ENCODE measurements at places on chromosomes 11 and 22.

GRCh38 chr22:46547883-46548244, 10.4 kb upstream of the CELSR1 start:
- DNase-seq: no peak

- DNase-seq: no peak
Measured at GRCh38 chr11:93623179-93623578, 38.3 kb upstream of the CEP295 start.

DNA sequence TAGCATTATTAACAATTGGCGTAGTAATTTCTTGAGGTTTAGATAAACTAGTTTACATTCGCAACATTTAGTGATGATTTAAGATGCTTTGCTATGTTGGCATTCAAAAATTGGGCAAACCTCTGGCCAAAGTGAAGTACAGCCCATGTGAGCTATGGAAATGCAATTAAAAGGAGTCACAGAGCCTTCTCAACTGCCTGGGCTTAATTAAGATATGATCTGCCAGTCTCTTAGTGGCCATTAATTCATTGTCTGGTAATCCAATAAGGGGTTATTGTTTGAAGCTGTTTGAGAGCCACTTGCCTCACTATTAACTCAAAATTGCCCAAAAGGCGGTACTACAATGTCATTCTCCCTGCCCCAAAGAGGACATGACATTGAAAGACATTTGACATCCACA, 608.9 kb downstream of the NTM start:
- no peak for DNase-seq

DNA sequence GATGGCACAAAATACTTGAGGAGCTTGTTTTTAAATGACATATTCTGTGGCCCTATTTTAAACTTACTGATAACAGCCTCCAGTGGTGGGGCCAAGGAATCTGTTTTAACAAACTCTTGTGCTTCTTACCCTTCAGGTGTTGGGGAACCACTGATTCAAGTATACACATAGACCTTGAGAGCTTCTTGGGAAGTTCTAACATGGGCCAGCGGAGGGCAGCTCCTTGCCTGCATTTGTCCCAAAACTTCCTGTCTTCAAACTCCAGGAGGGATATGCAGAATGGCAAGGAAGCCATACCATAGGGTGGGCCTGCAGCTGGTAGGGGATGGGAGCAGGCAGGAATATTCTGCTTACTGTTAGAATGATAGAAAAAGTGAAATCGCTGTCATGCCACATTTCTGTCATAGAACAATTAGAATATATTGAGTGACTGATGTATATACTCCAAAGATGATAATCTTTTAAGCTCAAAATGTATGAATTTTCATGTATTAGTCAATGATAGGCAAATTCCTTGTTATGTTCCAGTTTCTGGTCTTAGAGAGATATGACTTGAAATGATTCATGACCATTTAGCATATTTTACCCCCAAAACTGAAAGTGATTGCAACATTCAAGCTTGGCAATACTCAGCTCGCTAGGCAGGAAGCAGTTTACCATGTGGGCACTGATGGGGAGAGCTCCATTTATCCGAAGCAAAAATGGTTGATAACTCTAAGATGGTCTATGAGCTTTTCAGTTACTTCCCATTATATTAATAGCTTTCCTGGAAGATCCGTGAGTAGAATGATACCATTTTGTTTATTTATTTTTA, 9.2 kb downstream of the EXT2 start:
- DNase-seq: no peak

DNA sequence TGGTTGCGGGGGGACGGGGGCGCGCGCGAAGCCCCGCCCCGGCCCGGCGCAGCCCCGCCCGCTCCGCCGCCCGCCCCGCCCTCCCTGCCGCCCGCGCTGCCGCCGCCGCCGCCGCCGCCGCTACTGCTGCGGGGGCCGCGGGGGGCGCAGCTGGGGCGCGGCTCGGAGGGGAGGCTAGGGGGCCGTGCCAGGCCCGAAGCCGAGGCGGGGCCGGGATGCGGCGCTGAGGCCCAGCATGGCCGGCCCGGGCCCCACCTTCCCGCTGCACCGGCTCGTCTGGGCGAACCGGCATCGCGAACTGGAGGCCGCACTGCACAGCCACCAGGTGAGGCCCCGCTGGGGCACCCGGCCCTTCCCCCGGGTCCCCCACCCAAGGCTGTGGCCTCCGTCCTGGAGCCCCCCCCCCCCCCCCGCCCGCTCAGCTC, at the start of gene ANKRD13D:
ANKRD13D (plus strand) TSS at position 78 of the 425 bp plus-strand sequence; CDS start at position 236, 158 bp downstream.
- DNase-seq: no peak

DNA sequence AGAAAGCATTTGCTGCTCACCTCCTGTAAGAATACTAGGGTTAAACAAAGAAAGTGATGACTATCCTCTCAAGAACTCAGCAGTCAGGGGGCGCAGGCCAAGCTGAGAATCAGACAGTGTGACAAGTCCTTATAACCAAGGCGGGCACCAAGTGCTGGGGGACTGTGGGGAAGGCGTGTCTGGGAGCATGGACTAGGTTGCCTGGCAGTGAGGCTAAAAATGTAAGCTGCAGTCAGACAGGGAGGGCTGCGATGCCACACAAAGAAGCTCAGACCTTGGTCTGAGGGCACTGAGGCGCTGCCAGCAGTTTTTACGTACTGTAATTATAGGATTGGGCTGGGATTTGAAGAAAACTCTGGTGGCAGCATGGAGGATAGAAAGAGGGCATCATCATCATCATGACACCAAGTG, 73.7 kb downstream of the FLI1 start:
- DNase-seq: no peak

GRCh38 chr11:76005756-76006155, 190.7 kb downstream of the UVRAG start:
- DNase-seq: no peak

GRCh38 chr22:50530877-50531545, 1.2 kb upstream of the TYMP start:
- peak; percentile 67 for DNase-seq

GRCh38 chr22:42928969-42929837, 72.1 kb upstream of the ARFGAP3 start:
- no peak for DNase-seq

DNA sequence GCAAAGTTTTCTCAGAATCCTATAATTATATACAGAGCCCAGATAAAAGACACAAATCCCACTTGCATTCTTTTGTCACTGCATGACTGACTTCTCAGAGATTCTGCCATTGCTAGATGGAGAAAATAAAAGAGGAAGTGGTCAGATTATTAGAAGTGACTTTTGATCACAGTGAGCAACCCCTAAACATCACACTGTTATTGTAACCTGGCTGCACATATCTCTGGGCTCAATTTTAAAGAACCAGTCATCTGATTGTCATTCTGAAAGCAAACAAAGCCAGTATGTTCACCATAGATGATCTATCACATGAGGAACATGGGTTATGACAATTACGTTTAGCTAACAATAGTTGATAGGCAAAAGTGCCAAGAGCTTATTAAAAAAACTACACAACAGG, 47.8 kb downstream of the COPB1 start:
- no peak for DNase-seq

Measured in activated CD4-positive, alpha-beta T cell treated with anti-CD3 and anti-CD28 coated beads, Interleukin-2, amount 50 U/mL, for 24 hours (primary cell).